ENCODE measurements at places on chromosomes 11 and 22. TPM values are rescaled to one million over a fixed set of nuclear protein-coding genes. Genes with fewer than 3 reads are reported as not detected.

LRRC4C gene
- not detected for total RNA-seq

PARVG gene
- 0.32 TPM for total RNA-seq

C11orf21 gene
- not detected for total RNA-seq

CFAP300 gene
- total RNA-seq = not detected

MS4A6E gene
- total RNA-seq = not detected

EEF1G gene
- total RNA-seq = 1,044 TPM

TRIM48 gene
- total RNA-seq = not detected

OR4D5 gene
- total RNA-seq = not detected

OR5F1 gene
- total RNA-seq = not detected

NCR3LG1 gene
- total RNA-seq = 5.2 TPM

DTX4 gene
- under 0.01 TPM for total RNA-seq

UBQLN3 gene
- not detected for total RNA-seq

LMO1 gene
- total RNA-seq = not detected

CASP1 gene
- 4.2 TPM for total RNA-seq

NRGN gene
- 0.91 TPM for total RNA-seq

IGF2 gene
- 1.5 TPM for total RNA-seq

CHRM1 gene
- total RNA-seq = not detected

HORMAD2 gene
- total RNA-seq = not detected

KDELR3 gene
- 80.2 TPM for total RNA-seq

TPBGL gene
- total RNA-seq = under 0.01 TPM

ZC3H7B gene
- 38.3 TPM for total RNA-seq

ZNF214 gene
- 1.9 TPM for total RNA-seq

PNPLA5 gene
- not detected for total RNA-seq

CHRDL2 gene
- not detected for total RNA-seq

DEUP1 gene
- not detected for total RNA-seq

RFPL1 gene
- not detected for total RNA-seq

PATE4 gene
- not detected for total RNA-seq

ANO5 gene
- total RNA-seq = 6.2 TPM

ENDOD1 gene
- total RNA-seq = 22.8 TPM

SCT gene
- total RNA-seq = not detected

MS4A4A gene
- total RNA-seq = not detected

ESAM gene
- total RNA-seq = 70.7 TPM
